ENCODE measurements at places on chromosomes 16 and 17. TPM values are rescaled to one million over a fixed set of nuclear protein-coding genes. Genes with fewer than 3 reads are reported as not detected.
A peak's percentile ranks its signal among the peaks of the same experiment; 100 is the strongest.

PRSS36 gene
- total RNA-seq = 1.6 TPM

SLC52A1 gene
- total RNA-seq = 0.34 TPM

ITGAL gene
- total RNA-seq = not detected

TBC1D28 gene
- total RNA-seq = not detected

- DNase-seq = no peak
Measured at GRCh38 chr17:10155371-10156076, 42.9 kb downstream of the GAS7 start.

- no peak for DNase-seq
Measured at GRCh38 chr16:83138976-83139690, 512.4 kb downstream of the CDH13 start.

DNA sequence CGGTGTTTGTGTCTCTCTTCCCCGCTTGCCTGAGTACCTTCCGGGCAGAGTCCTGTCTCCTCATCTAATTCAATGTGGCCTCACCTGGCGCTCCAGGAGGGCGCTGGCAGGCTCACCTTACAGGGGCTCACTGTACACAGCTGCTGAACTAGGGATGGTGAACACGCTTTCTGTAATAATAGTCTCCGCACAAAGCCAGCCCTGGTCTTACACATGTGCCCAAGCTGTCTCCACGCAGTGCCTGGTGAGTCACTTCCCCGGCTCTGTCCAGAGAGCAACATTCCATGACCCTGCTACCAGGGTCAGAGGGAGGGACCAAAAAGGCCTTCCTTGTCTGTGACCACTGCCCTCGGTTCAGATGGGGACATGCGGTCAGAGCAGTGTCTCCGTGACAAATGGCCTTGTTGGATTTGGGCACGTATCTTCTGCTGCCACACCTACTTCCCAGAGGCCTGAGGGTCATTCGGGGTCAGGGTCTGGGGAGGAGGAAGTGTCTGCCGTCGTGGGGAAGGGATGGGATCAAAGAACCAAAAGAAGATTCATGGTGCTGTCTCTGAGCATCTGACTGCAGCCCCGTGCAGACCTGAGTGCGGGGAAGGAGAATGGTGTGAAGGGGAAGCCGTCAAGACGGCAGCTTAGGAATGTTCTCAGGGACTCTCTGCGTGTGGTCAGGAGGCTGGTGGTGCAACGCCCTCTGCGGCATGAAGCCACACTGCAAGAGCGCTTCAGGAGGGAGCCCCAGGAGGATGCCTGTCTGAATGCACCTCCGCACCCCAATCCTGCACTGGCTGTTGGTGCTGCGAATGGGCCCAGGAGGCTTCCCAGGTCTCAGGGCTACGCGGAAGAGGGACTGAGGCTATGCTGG, 68.8 kb downstream of the IL21R start:
- no peak for DNase-seq

GRCh38 chr17:2051061-2051932, 3.6 kb upstream of the HIC1 start:
- no peak for DNase-seq

DNA sequence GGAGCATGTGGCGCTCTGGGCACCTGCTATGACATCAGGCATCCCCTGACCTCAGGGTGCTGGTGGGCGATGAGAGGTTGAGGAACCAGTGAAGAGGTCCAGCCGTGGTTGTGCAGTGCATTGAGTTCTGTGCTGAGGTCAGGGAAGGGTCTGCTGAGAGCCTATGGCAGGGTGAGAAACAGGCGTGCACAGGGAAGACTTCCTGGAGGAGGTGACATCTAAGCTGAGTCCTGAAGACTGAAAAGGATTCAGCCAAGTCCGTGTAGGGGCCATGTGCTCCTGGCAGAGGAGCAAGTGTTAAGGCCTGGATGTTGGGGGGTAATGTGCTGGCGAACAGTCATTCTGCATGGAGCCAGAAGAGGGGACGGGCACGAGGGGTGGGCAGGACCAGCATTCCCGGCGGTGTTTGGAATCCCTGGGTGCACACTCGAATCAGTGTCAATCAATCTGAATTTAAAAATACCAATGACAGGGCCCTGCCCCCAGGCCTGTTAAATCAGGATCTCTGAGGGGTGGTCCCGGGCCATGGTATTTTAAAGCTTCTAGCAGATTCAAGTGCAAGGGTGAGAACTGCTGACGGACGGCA, 65.8 kb upstream of the CIBAR2 start:
- DNase-seq = no peak

DNA sequence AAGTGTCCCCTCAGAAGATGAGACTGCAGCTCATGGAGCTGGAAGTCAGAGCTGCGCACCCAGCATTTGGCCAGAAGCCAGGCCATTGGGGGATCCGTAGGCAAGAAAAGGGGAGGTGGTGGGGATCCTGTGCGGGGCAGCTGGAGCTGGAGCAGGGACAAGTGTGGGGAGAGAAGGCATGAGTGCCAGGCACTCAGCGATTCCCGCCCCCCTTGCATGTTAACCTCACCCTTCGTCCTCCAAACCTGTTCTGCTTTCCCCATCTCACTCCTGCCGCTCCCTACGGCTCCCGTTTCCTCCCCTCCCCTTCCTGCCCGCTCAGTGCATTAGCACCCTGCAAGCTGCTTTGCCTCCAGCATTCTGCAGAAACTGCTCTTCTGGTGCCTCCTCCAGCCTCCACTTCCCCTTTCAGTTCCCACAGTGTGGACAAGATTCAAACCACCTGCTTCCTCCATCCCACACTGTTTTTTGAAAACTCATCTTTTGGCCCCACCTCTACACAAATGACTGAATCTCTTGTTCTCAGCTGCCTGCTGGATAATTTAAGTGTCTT, 5.6 kb downstream of the ALOX15 start:
- DNase-seq = no peak

DNA sequence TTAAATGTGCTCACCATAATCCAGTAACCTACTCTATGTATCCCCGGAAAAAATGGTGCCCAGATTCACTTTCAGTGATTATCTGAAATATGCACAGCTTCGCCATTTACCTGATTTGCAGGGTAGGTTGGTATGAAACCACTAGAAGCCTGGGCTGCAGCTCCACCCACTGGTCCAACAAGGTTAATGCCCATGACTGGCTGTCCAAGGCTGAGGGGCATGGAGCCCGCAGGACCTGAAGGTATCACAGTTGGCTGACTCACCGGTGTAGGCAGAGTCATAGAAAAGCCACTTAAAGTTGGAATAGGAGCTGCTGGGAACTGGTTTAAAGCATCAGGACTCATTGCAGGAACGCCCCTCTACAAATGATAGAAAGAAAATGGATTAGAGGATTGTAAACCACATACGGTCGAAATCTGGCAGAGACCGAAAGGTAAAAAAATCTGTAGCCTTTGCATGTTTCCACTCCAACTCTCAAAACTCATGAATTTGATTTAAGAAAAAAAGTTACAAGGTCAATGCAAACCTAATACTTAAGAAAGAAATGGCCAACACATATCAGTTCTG, 38.6 kb downstream of the SYNRG start:
- peak; percentile 92 for DNase-seq

GRCh38 chr17:33637534-33637933, 344.4 kb upstream of the ASIC2 start:
- no peak for DNase-seq

- peak; percentile 100 for DNase-seq
Measured at GRCh38 chr17:40111221-40112128, 10.3 kb upstream of the MSL1 start.

GRCh38 chr16:55642611-55643010, 13.2 kb upstream of the SLC6A2 start:
- DNase-seq = no peak

GRCh38 chr17:32628271-32629044, 141.7 kb downstream of the CDK5R1 start:
- DNase-seq = no peak

DNA sequence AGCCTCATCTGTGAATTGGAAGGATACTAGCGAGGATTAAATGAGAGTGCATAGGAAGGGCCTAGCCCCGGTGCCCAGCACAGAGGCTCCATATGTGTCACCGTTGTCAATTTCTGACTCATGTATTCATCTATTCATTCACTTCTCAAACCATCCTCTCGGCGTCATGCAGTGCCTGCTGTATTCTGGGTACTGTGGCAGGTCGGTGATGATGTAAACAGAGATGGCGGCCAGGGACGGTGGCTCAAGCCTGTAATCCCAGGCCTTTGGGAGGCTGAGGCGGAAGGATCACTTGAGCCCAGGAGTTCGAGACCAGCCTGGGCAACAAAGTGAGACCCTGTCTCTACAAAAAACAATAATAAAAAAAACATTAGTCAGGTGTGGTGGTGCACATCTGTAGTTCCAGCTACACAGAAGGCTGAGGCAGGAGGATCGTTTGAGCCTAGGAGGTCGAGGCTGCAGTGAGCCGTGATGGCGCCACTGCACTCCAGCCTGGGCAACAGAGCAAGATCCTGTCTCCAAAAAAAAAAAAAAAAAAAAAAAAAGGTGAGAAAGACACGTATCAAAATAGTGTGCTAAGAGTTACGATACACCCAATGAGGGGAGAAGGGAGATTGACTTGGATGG, 4.3 kb upstream of the PPP1R1B start:
- DNase-seq = peak; percentile 71
